ENCODE measurements at places on chromosomes 11 and 22. TPM values are rescaled to one million over a fixed set of nuclear protein-coding genes. Genes with fewer than 3 reads are reported as not detected.
A peak's percentile ranks its signal among the peaks of the same experiment; 100 is the strongest.

DNA sequence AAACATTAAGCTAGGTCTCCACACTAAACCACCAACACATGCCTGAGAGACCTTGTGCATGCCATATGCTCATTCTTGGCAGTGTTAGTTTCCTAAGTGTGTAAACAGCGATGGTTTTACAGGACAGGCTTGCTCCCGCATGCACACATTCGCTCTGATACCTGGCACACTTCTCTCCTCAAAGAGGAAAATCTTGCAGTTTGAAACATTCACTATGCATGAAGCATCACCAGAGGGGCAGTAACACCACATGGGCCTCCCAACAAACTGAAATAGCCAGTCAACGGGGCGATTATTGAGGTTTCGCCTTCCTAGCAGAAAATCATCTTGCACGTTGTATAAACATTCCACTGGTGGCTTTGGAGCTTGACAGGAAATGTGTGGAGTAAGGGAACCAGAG is 52.6 kb downstream of the ABTB2 start:
- no peaks in the 10 kb centered on the region for H3K36me3 ChIP-seq
- DNase-seq = no peak
- peaks cover 40% of the 10 kb centered on the region for H3K4me1 ChIP-seq
- H3K27ac ChIP-seq = no peak overlapping the region
- H3K4me3 ChIP-seq = no peak overlapping the region

DNA sequence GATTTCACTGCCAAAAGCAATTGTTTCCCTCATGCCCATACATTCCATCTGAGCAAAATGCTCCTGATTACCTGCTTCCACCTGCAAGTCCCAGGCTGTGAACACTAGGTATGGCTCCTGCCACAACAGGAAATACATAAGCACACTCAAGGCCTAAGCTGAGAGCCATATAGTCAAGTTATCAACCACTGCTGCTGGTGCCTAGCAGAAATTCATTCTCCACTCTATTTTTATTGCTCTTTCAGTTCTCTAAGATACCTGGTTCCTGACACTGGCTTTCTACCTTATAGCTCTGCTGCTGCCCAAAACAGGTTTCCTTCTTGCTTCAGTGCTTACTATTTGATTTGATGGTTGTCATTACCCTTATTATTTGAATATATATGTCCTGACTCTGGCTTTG is 31.6 kb downstream of the SLC36A4 start:
- no peaks in the 10 kb centered on the region for H3K27me3 ChIP-seq
- no peak for DNase-seq
- no peaks in the 10 kb centered on the region for H3K4me1 ChIP-seq
- H3K27ac ChIP-seq = no peak overlapping the region
- no peaks in the 10 kb centered on the region for H3K36me3 ChIP-seq

Gene MRGPRE
- not detected for total RNA-seq

- H3K27me3 ChIP-seq = no peaks in the 10 kb centered on the region
- DNase-seq = no peak
- peaks cover 7% of the 10 kb centered on the region for H3K4me1 ChIP-seq
- no peak overlapping the region for H3K27ac ChIP-seq
These were observed 79.0 kb downstream of the DDX10 start for GRCh38 chr11:108743851-108744250.

- no peak overlapping the region for H3K4me3 ChIP-seq
- no peak overlapping the region for H3K27ac ChIP-seq
- H3K27me3 ChIP-seq = no peaks in the 10 kb centered on the region
These were observed 8.6 kb upstream of the KMT2A start for GRCh38 chr11:118427707-118428106.

GRCh38 chr11:114059984-114060391 is 477 bp downstream of the ZBTB16 start:
- peak; percentile 42 for DNase-seq
- peaks cover 37% of the 10 kb centered on the region for H3K4me1 ChIP-seq
- H3K4me3 ChIP-seq = peak overlapping the region; percentile 71
- H3K36me3 ChIP-seq = no peaks in the 10 kb centered on the region

Data from gastrocnemius medialis (tissue), 4 donors.